ENCODE measurements at places on chromosomes 4 and X.
A peak's percentile ranks its signal among the peaks of the same experiment; 100 is the strongest.

DNA sequence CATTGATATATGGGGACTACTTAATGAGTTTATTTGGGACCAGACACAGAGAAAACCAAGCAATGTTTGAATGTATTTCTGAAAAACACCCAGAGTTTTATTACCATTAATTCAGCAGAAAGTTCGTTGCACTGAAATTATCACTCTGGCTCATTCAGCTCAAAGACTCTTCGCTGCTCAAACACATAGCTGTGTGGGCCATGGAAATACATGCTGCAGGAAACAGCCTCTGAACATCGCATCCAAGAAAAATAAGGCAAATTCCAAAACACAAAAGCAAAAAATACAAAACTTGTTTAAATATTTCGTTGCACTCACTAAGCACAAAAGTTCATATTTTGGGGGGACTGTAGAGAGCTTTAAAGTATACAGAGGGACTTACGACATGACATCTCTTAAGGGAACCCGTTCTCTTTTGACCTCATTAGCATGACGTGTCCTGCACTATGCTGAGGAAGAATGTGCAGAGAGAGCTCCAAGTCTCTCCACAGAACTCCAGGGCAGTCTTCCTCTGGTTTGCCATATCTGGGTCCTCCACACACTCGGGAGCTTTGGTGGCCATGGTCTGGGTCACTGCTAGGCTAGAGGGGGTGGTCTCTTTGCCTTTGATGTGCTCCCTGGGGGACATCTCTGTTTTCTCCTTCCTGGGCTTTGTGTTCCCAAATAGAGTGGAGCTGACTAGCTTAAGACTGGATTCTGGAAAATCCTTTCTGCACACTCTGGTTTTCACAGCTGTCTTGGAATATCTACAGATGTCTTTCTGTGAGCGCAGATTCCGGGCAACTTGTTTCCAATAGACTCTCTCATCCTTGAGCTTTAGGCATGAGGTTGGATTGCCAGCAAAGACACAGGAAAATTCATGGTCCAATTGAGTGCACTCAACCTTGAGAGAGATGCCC lies 2.8 kb downstream of the FGFBP1 start:
- H3K4me1 ChIP-seq, result no peaks in the 10 kb centered on the region
- peak overlapping the region; percentile 46 for H3K4me3 ChIP-seq
- H3K36me3 ChIP-seq, result no peaks in the 10 kb centered on the region
- H3K27me3 ChIP-seq, result no peaks in the 10 kb centered on the region
- no peak for DNase-seq
- H3K27ac ChIP-seq, result no peak overlapping the region

DNA sequence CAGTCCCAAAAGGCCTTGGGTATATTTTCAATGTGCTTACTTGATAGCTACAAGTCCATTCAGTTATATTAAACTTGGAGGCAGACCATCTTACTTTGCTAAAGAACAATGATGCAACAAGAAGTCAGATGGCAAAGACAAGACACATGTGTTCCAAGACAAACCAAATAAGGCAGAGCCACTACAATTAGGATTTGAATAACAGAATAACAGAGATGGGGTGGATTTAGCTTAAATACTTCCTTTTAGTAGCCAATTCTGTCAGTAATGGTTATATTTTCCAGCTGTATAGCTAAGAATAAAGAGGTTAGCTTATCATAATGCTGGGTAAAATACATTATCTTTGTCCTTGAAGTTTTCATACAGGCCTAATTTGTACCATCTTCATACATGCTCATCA lies 37.7 kb upstream of the FRAS1 start:
- H3K36me3 ChIP-seq, result no peaks in the 10 kb centered on the region
- DNase-seq, result no peak
- no peaks in the 10 kb centered on the region for H3K4me1 ChIP-seq
- no peak overlapping the region for H3K4me3 ChIP-seq

DNA sequence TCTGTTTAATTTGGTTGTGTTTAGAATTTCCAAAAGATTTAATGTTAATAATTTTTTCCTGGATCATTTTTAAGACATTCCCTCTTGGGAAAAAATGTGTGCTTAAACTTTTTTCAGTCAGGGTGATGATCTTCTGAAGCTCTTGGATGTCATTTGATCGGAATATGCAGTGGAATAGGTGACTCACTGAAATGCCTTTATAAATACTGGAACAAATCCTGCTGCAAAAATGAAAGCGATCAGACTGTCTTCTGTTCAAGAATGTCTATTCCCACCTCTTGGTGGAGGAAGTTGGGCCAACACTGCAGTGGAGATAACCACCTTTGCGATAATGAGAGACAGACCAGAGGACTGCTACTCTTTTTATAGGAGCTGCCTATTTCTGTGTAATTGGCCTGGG lies 46.7 kb downstream of the LARP1B start:
- H3K4me1 ChIP-seq, result no peaks in the 10 kb centered on the region
- peaks cover 8% of the 10 kb centered on the region for H3K36me3 ChIP-seq
- H3K27ac ChIP-seq, result no peak overlapping the region
- H3K27me3 ChIP-seq, result no peaks in the 10 kb centered on the region

DNA sequence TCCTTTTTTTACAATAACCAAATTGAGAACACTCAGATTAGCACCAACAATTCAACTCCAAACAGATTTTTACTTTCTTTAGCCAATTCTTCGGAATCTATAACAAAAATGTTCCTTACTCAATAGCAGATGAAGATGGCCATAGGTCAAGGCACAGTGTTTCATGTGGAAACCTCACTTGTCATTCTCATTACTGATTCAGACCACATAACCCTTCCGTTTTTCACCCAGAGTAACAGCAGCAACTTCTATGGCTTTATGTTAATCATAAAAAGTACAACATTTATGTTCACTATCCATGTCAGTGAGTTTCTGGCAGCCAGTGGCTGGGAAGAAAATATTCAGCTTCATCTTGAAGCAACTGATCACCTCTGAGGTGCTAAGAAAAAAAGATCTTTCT lies 358.3 kb upstream of the TECRL start:
- no peak overlapping the region for H3K4me3 ChIP-seq
- no peak overlapping the region for H3K27ac ChIP-seq

Measured in thoracic aorta (tissue), 2 donors.